ENCODE measurements at places on chromosomes 3 and 15.

- no peak for DNase-seq
Measured at GRCh38 chr3:1752205-1752604, 346.5 kb upstream of the CNTN4 start.

DNA sequence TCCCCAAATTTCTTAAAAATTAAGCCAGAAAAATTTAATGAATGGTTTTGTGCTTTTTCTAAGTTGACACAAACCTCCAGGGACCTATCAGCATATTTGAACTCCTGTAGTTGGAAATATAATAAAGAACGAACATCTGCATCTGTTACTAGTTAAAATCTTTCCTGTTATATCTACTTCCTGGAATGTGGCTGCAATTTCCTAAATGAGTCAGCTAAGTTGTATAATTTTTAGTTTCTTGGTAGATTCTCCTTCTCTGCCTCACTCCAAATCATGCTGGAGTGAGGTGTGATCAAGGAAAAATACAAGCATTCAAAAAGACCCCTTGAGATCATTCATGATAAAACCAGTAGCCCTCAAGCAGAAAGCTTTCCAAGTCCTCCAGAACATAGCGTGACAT lies 106.2 kb upstream of the MCTP2 start:
- no peak for DNase-seq

GRCh38 chr3:105835606-105836005 lies 33.2 kb downstream of the CBLB start:
- DNase-seq: no peak

DNA sequence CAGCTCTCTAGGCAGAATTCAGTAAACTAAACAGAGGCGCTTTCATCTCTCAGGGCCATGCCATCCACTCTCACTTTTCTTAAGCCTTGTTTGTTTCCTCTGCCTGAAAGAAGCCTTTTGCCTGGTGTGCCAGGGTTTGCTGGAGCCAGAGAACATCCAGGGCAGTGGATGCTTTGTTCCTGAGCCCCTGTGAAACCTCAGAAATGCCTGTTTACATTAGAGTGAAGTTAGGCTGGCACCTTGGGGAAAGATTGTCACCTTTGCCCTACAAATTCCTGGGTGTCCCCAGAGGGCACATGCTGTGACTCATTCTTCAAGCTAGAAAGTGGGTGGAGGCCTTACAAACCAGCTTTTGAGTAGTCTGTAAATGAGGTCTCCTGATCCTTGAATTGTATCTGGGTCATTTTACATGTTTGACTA lies 10.7 kb upstream of the TRAK1 start:
- DNase-seq: no peak

GRCh38 chr3:57112206-57112605 lies 51.7 kb downstream of the SPATA12 start:
- no peak for DNase-seq

DNA sequence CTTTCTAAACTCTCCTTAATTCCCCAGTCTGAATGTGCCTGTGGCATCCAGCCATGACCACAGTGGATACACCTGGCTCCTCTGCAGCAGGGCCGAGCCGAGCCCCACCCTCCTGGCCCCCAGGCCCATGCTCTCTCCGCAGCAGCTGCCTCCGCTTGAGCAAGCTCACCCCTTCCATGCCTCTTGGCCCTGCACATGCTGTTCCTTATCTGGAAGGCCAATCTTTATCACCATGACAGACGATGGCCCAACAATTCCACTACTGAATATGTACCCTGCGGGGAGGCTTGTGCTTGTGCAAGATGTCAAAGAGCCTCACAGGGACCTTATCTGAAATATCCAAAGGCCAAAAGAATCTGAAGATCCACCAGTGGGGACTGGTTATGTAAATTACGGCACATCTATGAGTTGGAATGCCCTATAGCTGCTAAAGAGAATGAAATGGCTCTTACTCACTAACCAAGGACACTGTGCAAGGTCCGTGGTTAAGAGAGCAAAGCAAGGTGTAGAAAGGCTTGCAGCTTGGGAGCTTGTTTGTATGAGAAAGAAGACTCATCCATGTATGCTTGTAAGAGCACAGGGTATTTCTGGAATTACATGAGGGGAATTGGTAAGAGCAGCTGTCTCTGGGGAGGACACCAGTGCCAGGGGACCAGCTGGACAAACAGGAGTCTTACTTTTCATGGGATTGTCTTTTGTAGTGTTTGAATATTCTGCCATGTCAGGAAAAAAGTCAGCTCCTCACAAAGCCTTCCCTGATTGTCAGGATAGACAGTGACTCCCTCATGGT lies 55.2 kb downstream of the WNT7A start:
- DNase-seq: no peak

- no peak for DNase-seq
Measured at GRCh38 chr3:163474766-163475165, 1603.5 kb downstream of the SI start.

GRCh38 chr15:101138086-101138660 lies 113.7 kb downstream of the CHSY1 start:
- DNase-seq: no peak

DNA sequence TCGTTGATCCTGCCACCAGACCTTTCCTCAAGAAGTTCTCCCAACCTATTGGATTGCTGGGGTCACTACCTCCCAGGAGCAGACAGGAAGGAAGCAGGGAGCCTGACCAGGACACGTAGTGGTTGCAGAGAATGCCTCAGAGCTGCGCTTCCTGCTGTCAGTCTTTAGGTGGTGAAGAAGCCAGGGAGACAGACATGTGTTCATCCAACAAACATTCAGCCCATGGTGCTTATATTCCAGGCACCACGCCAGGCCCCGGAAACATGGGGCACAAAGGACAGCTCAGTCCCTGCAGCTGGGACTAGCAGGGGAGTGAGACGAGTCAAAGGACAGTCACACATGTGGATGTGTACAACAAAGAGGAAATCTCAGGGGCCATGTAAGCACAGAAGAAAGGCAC lies 26.0 kb upstream of the CORO2B start:
- no peak for DNase-seq

- DNase-seq: no peak
Measured at GRCh38 chr3:78832785-78833204, 935.0 kb downstream of the ROBO1 start.

GRCh38 chr3:45830121-45830520 lies 11.8 kb downstream of the LZTFL1 start:
- no peak for DNase-seq

DNA sequence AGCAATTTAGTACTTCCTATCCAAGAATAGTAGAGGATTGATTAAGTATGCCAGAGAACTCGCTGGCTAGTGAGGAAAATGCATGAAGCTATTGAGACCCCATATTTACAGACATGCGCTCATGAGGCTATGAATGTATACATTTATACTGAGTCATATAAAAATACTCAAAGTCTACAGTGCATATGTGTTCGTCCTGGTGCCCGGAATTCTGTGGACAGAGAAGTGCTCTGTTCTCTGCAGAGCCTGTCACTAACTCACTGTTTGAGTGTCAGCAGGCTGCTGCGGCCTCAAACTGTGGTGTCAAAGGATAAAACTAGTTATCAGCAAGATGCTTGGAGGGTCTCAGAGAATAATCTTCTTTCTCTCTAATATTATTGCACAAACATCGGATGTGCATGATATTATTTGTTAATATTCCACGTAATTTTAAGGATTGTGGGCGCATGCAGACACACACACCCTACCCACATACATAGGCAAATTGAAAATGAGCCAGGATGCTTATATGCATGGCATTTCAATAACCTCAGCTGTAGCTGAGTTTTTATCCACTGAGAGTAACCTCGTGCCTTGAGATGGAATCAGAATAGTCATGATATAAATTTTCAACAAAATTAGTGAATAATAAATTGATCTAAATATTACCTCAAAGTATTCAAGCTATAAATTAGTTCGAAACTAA lies 50.0 kb upstream of the TSC22D2 start:
- no peak for DNase-seq

- no peak for DNase-seq
Measured at GRCh38 chr15:76024021-76024768, 12.0 kb upstream of the NRG4 start.

- DNase-seq: no peak
Measured at GRCh38 chr15:96838081-96838480, 507.6 kb downstream of the NR2F2 start.

- no peak for DNase-seq
Measured at GRCh38 chr15:99454941-99455788, 110.6 kb upstream of the MEF2A start.

DNA sequence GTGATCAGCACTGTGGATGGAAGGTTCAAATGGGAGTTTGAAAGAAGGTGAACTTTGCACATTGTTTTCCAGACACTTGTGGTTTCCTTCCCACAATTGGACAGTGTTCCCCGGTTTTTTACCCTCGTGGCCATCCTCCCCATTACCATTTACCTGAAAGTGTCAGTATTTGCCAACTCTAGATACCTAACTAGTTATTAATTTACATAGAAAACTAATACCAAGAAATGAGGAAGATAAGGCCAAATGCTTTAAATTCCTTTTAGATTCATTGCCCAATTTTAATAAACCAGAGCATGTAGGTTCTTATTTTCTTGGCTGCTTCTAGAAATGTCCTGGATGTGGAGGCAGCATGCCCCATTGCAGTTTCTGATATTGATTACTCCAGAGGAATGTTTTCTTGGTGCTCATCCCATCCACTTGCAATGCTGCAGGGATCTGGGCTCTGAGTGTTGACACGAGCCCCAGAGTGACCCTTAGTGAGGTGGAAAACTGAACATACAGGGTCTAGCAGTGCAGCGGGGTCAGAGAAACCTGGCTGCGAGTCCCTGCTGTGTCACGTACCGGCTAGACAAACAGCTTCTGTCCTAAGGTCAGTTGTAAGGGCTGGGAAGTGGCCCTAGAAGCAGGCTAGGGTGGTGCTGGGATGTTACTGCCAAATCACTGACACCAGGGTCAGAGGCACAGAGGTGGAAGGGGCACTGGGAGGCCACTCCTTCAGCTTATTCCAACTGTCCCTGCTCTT lies 23.5 kb downstream of the LSM3 start:
- DNase-seq: no peak

DNA sequence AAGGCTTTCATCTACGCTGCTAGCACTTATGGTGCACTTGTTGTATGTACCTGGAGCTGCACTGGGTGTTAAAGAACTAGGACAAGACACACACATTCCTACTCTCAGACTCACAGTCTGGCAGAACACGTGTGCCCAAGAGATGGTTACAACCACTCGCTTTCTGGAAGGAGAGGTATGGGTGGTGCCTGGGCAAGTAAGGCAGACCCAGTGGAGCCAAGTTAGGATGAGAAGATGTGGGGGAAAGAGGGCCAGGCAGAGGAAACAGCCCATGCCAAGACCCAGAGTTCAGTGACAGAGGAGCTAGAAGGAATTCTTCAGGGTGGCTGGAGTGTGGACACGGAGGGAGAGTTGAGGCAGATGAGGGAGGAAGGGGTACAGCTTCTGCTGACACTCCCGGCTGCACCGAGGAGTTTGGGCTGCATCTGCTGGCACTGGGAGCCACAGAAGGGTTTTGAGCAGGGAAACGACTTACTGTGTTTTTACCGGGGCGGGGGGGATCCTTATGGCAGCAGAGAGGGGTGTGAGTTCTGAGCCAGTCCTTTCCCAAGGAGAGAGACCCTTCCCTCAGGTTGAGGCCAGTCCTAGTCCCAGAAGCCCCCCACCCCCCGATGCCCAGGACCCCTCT lies 59.0 kb downstream of the GRIP2 start:
- no peak for DNase-seq

GRCh38 chr3:86257955-86258641 lies 732.9 kb downstream of the VGLL3 start:
- no peak for DNase-seq

DNA sequence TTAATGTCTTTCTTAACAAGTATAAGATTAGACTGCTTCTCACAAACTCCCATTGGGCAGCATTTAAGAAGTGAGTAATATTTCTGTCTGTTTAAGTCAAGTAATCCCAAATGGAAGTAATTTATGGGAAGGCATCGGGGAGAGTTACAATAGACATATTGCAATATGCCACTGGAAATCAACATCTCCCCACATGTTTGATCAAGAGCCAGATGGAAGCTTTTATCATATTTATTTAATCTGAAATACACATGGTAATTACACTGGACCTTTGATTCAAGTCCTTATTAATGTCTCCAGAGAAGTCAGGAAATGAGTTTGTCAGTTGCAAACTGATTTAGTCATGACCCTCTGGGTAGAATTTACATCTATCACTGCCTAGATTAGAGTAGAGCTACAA lies 943.8 kb downstream of the VGLL3 start:
- no peak for DNase-seq

- DNase-seq: no peak
Measured at GRCh38 chr3:113213896-113214587, 2.7 kb downstream of the BOC start.

GRCh38 chr3:60192297-60193114 lies 1058.7 kb downstream of the FHIT start:
- DNase-seq: no peak

- DNase-seq: no peak
Measured at GRCh38 chr3:109702252-109702651, 364.9 kb upstream of the DPPA4 start.

- DNase-seq: no peak
Measured at GRCh38 chr15:84037301-84037700, 198.3 kb upstream of the GOLGA6L4 start.

- peak; percentile 12 for DNase-seq
Measured at GRCh38 chr15:81400640-81401236, 26.7 kb upstream of the TMC3 start.

GRCh38 chr3:71372241-71372768 lies 211.2 kb downstream of the FOXP1 start:
- no peak for DNase-seq

DNA sequence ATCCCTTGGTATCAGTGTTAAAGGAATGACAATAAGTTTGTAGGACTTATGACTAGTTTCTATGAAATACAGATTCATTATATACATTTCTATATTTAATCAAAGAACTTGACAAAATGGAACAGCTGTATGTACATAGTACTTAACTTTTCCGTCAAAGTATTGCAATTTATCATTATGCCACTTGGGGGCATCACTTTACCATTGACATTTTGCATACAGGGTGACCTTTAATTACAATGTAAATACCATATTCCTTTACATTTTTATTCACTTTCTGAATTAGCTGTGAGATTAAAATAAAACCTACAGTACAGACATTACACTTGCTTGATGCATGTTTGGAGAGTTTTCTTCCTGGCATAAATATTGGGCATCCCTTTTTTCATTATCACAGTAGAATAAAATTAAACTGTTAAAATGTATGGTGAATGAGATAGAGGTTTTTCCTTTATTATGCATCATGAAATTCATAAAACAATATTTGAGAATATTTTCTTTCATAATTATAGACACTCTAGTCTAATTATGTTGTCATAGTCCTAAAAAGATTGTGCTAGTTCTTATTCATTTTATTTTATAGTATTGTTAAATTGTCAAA lies 6.9 kb downstream of the NEK11 start:
- DNase-seq: peak; percentile 15

DNA sequence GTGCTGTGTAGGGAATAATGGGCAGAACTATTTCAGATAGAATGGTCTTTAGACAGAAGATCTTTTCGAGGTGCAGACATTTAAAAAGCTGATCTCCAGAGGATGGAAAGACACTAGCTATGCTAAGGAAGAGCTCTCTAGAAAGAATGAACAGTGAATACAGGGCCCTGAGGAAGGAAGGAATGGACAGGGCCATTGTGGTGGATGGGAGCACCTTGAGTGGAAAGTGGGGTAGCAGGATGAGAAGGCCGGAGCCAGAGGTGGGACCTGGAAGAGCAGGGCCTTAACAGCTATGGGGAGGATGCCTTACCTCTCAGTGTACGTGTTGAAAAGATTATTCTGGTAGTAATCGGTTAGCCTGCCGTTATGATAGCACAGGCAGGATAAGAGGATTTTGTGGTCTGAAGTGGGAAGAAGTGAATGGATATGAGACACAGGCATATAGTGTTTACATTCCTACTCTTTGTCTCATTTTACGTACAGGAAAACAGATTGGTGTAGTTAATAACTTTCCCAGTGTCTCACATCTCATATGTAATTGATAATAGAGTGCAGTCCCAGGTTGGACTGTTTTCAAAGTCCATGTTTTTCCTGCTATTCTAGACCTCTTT lies 172.4 kb downstream of the KLHL25 start:
- no peak for DNase-seq
